ACHN (cell line): ENCODE measurements at places on chromosomes 7 and 10.

- no peak for DNase-seq
Observed at GRCh38 chr7:24703296-24703695, 54.0 kb downstream of the GSDME start.

DNA sequence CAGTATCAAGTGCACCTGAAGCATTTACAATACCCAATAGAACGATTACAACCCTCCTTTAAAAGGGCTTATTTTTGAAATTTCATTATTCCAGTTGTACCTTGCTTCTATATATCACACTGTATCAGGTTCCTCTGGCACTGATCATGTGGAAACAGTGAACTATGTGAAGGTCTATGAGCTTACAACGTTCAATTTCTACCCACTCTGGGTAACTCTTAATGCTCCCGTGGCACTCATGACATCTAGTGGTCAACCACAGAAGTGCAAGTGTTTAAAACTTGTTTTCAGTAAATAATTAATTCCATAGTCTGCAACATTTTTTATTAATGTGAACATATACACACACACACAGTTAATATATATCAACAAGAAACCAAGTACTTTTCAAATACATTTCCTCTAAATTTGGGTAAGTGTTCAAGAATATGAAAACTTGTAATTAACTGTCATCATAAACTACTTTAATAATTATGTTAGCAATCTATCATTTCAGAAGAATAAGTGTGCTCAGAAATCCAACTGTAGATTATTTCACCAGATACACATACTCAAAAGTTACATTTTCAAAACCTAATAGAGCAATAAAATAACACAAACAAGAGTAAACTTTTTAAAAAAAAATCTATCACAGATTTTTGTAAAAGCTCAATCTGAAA, 61.0 kb downstream of the MPP7 start:
- peak; percentile 53 for DNase-seq

GRCh38 chr10:51369903-51370302, 295.6 kb downstream of the PRKG1 start:
- DNase-seq = no peak

DNA sequence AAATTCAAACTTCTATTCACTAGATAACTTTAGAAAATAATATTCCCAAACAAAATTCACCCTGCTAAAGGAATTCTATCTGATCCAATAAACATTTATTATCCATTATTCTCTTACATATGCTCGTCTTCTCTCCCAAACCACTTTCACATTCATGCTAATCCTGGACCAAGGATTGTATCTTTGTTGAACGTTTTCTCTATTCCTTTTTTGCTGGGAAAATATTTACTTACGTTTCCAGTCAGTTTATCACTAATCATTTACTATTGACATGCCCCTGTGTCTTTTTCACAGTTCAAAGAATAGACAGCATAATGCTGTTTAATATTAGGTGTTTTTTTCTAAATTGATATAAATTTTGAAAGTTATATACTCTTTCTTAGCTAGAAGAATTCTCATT, 3.2 kb downstream of the TEX47 start:
- DNase-seq = no peak

DNA sequence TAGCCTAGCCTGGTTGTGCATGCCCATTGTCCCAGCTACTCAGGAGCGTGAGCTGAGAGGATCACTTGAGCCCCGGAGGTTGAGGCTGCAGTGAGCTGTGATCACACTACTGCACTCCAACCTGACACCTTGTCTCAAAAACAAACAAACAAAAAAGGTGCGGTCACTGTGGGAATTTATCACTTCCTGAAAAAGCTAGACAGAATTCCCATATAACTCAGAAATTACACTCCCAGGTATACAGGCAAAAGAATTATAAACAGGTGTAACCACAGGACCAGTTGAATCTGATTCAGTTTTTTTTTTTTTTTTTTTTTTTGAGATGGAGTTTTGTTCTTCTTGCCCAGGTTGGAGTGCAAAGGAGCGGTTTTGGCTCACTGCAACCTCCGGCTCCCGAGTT, 3.2 kb upstream of the OGDH start:
- DNase-seq = no peak

DNA sequence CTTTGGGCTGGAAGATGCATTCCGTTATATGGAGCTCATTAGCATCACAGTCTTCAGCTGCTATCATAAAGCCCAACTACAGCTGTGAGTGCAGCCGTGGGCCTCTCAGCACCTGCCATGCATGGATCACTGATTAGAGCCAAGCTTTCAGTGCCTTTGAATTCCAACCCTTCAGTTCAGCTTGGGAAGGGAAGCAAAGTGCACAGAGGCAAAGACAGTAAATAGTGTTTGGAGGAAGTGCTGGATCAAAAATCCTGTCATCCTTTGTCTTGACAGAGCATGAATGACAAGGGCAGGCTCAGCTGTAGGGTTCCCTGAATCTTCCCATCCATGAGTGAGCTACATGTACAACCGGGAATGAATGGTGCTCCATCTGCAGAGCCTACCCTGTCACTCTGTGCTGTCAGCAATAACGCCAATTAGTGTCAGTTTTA, 153.7 kb downstream of the DNAJB9 start:
- no peak for DNase-seq

GRCh38 chr7:17289074-17289645, 9.3 kb upstream of the AHR start:
- no peak for DNase-seq

- DNase-seq = no peak
Observed at GRCh38 chr10:6729861-6730344, 149.8 kb upstream of the PRKCQ start.

GRCh38 chr7:157403646-157404401, 67.0 kb downstream of the DNAJB6 start:
- no peak for DNase-seq

GRCh38 chr10:16792675-16793074, 24.5 kb downstream of the RSU1 start:
- DNase-seq = no peak

GRCh38 chr10:105280895-105281294, 639.8 kb downstream of the SORCS3 start:
- DNase-seq = no peak

GRCh38 chr7:2773608-2774007, 70.5 kb downstream of the GNA12 start:
- DNase-seq = no peak

DNA sequence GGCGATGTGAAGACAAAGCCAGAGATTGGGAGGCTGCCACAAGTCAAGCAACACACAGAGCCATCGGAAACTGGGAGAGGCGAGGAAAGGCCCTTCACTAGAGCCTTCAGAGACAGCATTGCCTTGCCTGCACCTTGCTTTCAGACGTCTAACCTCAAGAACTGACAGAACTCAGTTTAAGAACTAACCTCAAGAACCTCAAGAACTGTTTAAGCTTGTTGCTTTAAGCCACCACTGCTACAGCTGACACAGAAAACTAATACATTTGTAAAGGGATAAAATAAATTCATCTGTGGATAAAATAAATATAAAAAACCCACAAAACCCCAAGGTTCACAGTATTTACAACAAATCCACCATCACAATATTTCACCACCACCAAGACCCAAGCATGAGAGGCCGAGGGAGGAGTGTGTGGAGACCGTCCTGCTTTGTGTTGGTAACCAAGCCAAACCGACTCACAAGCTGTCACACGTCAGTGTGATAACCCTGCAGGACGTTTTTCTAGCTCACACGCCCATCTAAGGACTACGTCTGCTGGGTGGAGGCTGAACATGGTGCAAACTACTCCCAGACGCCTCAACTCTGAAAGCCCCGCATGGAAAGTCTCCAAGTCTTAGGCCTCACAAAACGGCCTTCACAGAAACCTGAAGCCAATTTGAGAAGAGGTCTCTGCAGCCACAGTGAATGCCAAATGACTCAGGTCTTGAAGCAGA, 116.8 kb downstream of the ABLIM1 start:
- no peak for DNase-seq

DNA sequence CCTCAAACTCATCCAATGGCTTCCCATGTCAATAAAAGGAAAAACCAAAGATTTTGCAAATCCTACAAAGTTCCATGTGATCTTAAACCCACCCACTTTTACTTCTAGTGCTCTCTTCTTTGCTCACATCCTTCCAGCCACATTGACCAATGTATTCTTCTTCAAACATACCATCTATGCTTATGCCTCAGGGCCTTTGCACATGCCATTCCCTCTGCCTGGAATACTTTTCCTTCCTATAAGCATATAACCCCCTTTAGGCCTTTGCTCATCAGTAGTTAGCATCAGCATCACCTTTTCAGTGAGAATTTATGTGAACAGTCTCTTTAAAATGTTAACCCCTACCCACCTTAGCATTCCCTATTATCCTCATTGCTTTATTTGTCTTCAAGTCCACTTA, 11.0 kb upstream of the PCLO start:
- no peak for DNase-seq

- no peak for DNase-seq
Observed at GRCh38 chr10:112426111-112426510, 20.6 kb downstream of the ZDHHC6 start.

DNA sequence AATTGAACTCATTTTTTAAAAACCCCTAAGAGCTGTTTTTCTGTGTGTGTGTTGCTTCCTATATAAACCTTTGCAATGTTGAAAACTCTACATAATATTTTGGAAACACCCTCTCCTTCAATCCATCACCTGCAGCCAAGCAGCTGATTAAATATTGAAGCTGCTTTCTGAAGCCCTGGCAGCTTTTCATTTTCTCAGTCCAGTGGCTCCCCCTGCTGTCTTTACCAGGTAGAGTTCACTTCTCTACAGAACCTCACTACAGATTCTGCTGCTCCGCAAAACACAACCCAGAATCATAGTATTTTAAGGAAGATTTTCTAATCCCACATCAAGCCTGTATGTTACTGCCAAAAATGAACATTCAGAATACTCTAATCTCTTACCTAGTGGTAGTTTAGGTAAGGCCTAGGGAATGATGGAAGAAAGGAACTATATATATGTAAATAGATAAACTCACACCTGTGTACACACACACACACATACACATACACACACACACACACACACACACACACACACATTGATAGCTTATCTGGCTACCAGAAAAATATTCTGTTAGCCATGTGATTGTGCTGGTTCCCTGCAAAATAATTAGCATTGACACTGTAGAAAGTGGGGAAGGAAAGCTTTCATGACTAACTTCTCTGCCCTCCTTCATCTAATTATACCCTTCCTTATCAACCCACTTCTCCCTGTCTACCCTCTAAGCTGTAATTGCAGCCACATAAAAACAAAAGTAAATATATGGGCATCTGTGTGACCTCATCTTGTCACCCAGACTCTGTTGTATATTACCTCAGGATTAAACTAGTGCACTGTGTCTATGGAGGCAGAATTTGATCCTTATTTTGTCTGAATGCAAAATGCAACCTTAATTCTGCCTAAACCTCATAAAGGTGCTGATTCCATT, 229.5 kb upstream of the FZD1 start:
- peak; percentile 74 for DNase-seq

GRCh38 chr10:86658261-86658741, 4.0 kb downstream of the OPN4 start:
- no peak for DNase-seq

DNA sequence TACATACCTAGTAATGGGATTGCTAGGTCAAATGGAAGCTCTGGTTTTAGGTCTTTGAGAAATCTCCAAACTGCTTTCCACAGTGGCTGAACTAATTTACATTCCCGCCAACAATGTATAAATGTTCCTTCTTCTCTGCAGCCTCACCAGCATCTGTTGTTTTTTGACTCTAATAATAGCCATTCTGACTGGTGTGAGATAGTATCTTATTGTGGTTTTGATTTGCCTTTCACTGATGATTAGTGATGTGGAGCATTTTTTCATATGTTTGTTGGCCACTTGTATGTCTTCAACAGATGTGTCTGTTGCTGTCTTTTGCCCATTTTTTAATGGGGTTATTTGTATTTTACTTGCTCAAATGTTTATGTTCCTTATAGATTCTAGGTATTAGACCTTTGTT, 675.5 kb downstream of the SUGCT start:
- no peak for DNase-seq

GRCh38 chr7:148261523-148261922, 329.0 kb upstream of the C7orf33 start:
- no peak for DNase-seq

- DNase-seq = peak; percentile 79
Observed at GRCh38 chr7:36600869-36601530, 123.3 kb downstream of the AOAH start.

GRCh38 chr10:110138197-110138812, 69.1 kb upstream of the MXI1 start:
- peak; percentile 82 for DNase-seq

- no peak for DNase-seq
Observed at GRCh38 chr10:33566426-33566825, 232.0 kb upstream of the NRP1 start.
